NCI-H1092 treated with DMSO at 0.1 percent for 48 hours (cell line): ENCODE measurements at places on chromosomes 4 and X.

GRCh38 chr4:14259936-14260335 lies 632.4 kb upstream of the BOD1L1 start:
- no peak for DNase-seq

DNA sequence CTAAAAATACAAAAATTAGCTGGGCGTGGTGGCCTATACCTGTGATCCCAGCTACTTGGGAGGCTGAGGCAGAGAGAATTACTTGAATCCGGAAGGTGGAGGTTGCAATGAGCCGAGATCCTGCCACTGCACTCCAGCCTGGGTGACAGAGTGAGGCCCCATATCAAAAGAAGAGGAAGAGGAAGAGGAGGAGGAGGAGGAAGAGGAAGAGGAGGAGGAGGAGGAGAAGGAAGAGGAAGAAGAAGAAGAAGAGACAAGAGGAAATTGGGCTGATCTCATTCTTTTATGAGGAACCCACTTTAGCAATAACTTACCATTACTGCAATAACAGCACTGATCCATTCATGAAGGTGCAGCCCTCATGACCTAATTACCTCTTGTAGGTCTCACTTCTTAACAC lies 138.9 kb upstream of the GIMD1 start:
- DNase-seq = no peak

GRCh38 chr4:123651536-123652180 lies 255.1 kb downstream of the SPRY1 start:
- DNase-seq = no peak

GRCh38 chr4:145815626-145816025 lies 123.0 kb downstream of the ZNF827 start:
- no peak for DNase-seq

- no peak for DNase-seq
Observed at GRCh38 chr4:177546745-177547144, 104.5 kb upstream of the AGA start.

- DNase-seq = no peak
Observed at GRCh38 chr4:183299464-183299863, 20.6 kb downstream of the CLDN22 start.

DNA sequence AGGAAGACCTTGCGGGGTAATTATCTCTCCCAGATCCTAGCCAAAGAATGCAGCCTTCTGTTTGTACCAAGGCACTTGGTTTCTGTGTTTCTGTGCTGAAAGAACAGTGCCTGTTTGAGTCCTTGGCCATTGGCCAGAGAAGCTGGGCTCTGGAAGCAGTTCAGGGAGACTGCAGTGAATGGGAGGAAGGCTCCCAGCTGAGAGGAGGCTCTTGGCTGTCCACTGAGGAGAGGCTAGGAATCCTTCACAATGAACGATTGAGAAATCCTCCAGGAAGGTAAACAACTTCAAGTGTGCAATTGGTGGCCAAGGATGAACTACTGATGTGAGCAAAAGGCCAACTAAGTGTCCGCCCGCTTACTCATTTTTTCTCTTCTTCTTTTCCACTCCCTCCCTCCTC lies 61.3 kb downstream of the HS3ST1 start:
- DNase-seq = peak; percentile 31

GRCh38 chr4:40322811-40323210 lies 12.3 kb upstream of the CHRNA9 start:
- DNase-seq = no peak

- no peak for DNase-seq
Observed at GRCh38 chr4:159190651-159191050, 87.8 kb downstream of the RAPGEF2 start.

DNA sequence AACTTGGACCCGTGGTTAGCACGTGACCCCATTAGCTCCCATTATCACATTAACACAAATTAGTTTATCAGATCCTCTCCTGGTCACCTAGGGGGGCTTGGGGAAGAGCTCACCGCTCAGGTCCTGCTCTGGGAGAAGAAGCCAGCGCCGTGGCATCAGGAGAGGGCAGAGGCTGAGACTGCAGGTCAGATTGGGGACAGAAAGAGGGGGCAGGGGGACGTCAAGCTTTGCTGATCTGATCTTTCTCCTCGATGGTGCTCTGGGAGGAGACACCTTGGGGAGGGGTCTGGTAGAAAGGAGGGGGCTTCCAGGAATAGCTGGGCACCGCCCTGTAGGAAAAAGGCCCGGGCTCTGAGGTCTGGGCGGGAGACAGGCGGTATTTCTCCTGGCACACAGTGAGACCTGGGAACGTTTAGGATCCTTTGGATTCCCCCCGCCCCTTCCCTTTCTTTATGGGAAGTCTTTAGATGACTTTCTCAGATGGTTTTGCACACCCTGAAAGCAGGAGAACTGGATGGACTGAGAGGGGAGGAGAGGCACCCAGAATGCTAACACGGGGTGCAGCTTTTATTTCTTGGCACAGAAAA lies 9.1 kb upstream of the ELF4 start:
- no peak for DNase-seq

DNA sequence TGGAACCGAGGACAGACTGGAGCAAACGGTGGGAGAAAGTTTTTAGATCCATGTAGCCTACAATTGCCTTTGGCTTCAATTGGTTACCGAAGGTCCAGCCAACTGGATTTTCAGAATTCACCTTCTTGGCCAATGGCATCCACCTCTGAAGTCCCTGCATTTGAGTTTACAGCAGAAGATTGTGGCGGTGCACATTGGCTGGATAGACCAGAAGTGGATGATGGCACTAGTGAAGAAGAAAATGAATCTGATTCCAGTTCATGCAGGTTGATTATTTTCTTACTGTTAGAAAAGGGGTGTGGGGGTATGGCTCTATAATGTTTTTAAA lies 702 bp downstream of the KLHL5 start:
- no peak for DNase-seq

DNA sequence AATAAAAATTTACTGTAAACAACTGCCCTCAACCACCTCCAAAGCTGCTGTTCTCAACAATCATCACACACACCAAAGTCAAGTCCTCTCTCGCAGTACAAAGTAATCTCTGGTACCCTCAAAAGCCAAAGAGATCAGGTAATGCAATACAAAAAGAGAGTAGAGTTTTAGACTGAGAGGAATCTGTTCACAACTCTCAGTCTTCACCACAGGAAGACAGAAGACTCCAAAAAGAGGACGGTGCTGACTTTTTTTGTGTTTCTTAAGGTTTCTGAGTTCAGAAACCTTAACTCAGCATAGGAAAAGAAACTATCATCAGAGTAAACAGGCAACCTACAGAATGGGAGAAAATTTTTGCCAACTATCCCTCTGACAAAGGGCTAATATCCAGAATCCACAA lies 1072.3 kb upstream of the DIAPH2 start:
- no peak for DNase-seq

DNA sequence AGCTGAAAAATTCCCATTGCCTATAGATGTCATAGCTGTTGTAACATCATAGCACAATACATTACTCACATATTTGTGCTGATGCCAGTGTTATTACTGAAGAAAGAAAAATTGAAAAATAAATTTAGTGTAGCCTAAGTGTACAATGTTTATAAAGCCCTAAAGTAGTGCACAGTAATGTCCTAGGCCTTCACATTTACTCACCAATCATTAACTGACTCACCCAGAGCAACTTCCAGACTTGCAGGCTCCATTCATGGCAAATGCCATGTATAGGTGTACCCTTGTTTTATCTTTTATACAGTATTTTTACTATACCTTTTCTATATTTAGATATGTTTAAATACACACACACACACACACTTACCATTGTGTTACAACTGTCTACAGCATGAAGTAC lies 265.4 kb upstream of the MAGEB18 start:
- DNase-seq = no peak

DNA sequence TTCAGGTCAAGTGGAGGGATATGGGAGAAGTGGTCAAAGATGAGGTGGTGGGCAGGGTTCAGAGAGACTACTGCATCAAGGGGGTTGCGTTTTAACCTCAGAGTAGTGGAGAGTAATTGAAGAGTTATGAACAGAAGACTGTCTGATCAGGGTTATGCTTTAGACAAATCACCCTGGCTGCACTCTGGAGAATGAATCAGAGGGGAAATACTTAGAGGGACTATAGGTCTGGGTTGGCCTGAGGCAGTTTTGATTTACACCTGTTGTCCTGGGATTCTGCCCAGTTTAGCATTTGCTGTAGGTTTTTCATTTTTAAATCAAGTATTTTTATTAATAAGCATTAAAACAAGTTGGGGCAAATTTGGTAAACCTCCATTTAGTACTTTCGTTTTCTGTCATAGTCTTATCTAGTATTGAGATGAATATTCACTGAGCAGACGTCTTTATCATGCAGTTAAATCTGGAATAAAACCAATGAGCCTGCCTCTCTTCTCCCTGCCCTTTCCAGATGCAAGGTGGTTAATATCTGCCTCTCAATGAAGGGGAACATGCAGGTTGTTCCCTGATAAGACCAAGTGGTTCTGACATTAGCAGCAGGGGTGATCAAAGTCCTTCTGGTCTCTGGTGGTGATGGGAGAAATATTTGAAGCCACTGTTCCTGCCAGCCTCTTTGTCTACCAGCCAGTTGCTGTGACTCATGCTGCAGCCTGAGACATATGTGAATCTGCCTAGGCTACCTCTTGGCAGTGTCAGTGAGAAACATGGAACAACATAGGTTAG lies 116.0 kb upstream of the RPS6KA3 start:
- no peak for DNase-seq

DNA sequence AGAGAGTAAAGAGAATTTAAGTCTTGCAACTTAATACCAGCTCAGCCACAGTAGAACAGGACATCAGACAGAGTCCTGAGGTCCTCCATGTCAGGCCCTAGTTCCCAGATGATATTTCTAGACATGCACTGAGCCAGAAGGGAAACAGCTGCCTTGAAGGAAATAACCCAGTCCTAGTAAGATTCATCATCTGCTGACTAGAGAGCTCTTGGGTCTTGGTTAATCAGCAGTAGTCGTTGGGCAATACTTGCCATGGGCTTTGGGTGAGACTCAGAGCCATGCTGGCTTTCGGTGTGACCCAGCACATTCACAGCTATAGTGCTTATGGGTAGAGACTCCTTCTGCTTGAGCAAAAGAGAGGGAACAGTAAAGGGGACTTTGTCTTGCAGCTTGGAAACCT lies 379.1 kb downstream of the AR start:
- no peak for DNase-seq

DNA sequence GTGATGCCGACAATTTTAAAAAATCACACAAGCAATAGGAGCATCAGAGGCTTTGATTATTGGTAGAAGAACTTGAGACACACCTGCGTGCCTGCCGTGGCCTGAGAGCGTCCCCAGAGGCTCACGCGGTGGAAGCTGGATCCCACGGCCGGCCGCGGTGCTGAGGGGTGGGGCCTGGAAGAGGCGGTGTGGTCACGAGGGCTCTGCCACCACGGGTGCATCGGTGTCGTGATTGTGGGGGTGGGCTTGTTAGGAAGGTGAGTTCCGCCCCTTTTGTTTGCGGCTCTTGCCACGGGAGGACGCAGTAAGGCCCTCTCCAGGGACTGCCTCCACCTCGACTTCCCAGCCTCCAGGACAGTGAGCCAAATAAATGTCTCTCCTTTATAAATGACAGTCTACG lies 77.2 kb upstream of the ADRA2C start:
- DNase-seq = no peak

DNA sequence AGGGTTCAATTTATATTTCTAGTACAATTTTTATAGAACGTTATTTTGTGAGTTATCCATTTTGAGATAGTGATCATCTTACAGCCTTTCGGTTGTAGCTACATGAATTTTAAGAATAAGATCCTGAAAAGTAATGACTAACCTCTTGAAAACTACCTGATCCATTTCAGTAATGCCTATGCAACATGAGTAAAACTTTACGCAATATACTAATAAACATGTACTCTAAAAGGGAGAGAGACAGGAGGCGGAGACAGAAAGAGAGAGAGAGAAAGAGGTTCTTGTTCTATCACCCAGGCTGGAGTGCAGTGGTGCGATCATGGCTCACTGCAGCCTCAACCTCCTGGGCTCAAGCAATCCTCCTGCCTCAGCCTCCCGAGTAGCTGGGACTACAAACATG lies 816.1 kb downstream of the CCSER1 start:
- no peak for DNase-seq

- DNase-seq = peak; percentile 71
Observed at GRCh38 chrX:40104985-40105834, 7.5 kb upstream of the BCOR start.

GRCh38 chr4:139655116-139655515 lies 10.5 kb upstream of the MGST2 start:
- DNase-seq = peak; percentile 22

DNA sequence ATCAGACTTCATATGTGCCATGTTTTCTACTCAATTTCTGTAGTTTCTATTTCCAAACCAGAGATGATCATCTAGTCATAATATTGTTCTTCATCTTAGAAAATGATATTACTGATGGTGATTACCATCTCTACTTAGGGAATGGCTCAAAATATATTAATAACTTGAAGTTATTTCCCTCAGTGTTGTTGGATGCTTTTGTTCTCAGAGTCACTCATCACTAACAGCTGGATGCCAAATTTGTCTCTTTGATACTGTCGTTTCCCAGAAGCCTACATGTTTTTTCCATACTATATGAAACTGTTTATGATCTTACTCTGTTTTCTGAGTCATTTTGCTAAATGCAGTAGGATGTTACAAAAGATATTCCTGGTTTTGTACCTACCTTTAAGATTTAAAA lies 8.9 kb downstream of the PGAM4 start:
- DNase-seq = no peak

- no peak for DNase-seq
Observed at GRCh38 chrX:3244955-3245354, 101.5 kb downstream of the MXRA5 start.

GRCh38 chr4:150781191-150781590 lies 199.2 kb downstream of the MAB21L2 start:
- no peak for DNase-seq

- no peak for DNase-seq
Observed at GRCh38 chr4:121769341-121769740, 4.4 kb upstream of the SMIM43 start.

DNA sequence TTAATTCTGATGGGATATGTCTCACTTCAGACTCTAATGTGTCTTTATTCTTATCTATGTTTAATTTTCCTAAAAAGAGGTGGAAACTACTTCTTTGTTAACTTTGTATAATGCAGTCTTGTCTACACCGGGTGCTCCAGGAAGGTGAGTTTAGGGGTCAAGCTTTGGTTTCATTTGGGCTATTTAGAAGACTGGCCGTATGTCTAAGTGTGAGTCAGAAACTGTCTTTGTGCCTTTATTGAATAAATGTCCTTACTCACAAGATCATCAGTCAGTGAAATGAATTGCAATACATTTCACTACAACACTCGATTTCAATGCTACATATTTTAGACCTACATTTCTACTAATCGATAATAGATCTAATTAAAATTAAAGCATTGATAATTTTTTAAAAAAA lies 56.2 kb downstream of the PROM1 start:
- DNase-seq = no peak

GRCh38 chrX:71941776-71942175 lies 31.1 kb downstream of the NHSL2 start:
- no peak for DNase-seq

DNA sequence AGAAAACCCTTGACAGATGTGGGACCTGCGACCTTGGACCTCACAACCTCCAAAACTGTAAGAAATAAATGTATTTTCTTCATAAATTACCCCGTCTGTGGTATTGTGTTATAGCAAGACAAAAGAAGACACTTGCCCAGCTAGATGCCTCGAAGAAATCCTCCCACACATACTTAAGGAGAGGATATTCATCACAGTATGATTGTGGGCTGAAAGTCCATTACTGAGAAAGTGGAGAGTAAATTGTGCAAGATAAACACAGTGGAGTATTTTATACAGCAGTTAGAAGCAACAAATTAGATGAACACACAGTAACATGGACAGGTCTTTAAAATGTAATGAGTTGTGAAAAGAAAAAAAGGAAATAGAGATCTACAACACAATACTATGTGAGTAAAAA lies 25.8 kb upstream of the PLA2G12A start:
- DNase-seq = no peak

GRCh38 chr4:28010577-28011240 lies 1150.1 kb downstream of the STIM2 start:
- no peak for DNase-seq
